Posterior vena cava (tissue), 2 donors: ENCODE measurements at places on chromosomes 6 and 20. TPM values are rescaled to one million over a fixed set of nuclear protein-coding genes. Genes with fewer than 3 reads are reported as not detected.

Gene SLC4A11
- 1.1 TPM for total RNA-seq

Gene OLIG3
- not detected for total RNA-seq

DNA sequence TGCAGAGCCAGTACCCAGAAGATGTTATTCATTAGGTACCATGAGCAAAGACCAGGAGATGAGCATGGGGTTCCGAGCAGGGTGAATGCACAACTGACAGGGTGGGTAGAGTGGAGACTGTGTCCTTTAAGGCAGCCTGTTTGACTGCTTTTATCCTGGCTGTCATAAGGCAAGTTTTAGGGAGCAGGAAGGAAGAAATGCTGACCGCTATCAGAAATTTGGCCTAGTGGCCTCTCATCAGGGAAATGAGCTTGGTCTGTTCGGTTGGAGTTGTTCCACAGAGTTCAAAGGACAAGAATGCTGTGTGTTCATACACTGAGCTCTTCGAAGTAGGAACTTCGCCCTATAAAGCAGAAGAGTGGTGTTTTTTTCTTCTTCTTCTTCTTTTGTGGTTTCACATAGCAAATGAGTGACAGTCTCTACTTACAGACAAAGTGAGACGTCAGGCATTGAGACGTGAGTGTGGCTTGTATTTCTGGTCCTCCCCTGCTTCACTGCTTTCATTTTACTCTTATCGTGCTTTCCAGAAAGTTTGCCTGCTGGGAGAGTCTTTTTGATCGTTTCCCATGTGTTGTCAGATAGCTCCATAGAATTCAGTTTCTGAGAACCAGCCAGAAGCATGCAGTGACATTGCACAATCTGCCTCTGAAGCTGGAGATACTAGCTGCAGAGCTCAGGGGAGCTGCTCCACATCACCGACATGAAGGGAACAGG lies at the start of gene CASS4:
Gene CASS4, plus strand, starts transcription at position 502 of the 714 bp plus-strand sequence. Its CDS starts 199 bp downstream, at position 701.
- no peak for DNase-seq

- peak; percentile 48 for DNase-seq
These were observed 19.2 kb upstream of the RIPOR3 start for GRCh38 chr20:50710492-50711063.

- DNase-seq = no peak
These were observed 47.1 kb upstream of the TBC1D7 start for GRCh38 chr6:13375360-13375878.

DNA sequence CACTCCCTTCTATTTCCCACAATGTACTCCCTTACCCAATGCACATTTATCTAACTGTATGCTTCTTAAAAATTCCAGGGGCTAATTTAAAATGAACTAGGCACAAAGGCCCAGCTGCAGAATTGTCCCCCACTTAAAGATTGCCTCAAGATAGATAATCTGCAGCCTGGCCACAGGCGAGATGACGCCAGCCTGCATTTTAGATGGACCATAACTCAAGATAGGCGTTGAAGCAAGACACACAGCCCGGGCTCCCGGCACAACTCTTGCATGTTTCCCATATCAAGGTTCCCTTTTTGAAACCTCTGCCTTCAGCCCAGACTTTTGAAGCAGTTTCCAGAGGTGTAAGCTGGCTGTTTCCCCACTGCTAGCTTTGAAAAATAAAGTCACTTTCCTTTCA lies 3.2 kb upstream of the REPS1 start:
- DNase-seq = no peak

DNA sequence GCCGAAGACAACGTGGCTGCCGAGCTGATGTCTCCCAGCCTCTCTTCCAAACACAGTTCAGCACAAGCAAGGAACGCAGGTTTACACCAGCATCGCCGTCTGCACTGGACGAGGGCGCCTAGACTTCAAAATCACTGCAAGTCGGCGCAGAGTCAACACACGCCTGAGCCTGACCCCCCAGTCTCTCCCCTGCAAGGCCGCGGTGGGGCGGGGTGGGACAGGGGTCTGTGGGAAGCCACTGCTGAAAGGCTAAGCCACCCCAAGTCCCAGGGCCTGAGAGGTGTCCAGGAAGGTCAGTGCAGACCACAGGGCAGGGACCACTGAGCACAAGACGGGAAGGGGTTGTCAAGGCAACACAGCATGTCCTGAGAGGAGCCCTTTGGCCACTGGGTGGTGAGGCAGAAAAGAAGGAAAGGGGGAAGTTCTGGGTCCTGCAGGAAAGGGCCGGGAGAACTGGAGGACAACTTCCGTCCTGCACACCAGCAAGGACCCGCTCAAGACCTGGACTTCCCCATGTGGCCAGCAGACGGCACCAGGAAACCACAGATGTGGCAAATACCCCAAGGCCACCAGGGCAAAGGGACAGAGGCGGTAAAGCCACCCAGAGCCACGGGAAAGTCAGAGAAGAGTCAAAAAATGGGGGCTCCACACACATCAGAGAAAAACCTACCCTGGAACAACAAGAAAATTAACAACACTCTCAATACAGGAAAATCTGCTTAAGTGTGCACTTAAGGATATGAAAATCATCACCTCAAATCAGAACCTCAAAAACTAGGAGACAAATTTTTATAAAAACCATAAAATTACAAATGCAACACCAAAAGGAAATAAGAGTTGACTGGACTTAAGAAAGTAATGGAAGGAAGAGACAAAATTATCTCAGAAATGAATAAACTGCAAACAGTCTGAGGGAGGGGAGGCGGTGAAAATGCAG lies 84.8 kb downstream of the TAF4 start:
- DNase-seq = no peak

- peak; percentile 88 for DNase-seq
These were observed 4.2 kb downstream of the BRD2 start for GRCh38 chr6:32972353-32973143.
